ENCODE measurements at places on chromosomes 13 and 19.

- no peak for DNase-seq
These were observed 15.9 kb downstream of the NHLRC3 start for GRCh38 chr13:39054112-39054511.

DNA sequence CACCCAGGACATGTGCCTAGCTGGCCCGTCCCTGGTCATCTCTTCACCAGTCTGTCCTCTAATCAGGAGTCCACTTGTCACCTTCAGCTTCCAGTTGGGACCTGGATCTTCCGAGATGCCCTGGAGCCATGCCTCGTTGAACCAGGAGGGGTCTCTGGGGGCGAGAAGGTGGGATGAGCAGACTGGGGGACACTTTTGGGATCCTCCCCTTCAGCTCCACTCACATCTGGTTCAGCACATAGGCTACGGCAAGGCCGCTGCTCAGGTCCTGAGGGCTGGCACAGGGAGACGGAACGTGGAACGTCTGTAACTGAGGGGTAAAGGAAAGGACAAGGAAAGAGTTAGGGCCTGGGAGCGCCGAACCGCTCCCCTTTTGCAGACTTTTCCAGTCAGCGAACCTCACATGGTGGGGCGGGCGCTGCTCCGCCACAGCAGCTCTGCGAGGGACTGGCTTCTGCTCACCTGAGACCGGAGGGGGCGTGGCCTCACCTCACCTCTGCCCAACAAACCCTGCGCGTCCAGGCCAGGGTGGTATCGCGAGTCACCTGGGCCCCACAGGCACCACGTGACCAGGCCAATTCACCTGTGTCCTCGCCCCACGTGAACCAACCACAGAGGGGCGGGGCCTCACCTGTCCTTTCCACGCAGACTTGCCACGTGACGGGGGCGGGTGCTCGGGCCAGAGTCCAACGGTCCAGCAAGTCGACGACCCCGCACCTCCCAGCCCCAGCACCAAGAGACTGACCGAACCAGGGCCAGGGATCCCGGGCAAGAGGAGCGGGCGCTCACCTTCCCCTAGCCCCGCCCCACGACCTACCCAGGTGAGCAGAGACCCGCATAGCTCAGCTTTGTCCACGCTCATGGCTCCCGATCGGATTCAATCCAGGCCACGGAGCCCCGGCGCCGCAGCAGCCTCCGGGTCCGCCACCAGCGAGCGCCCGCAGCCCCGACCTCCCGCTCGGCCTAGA lies at the start of gene HOOK2:
HOOK2 (minus strand) TSS at position 965 of the 968 bp plus-strand sequence; CDS start at position 862, 103 bp downstream.
- peak; percentile 94 for DNase-seq

DNA sequence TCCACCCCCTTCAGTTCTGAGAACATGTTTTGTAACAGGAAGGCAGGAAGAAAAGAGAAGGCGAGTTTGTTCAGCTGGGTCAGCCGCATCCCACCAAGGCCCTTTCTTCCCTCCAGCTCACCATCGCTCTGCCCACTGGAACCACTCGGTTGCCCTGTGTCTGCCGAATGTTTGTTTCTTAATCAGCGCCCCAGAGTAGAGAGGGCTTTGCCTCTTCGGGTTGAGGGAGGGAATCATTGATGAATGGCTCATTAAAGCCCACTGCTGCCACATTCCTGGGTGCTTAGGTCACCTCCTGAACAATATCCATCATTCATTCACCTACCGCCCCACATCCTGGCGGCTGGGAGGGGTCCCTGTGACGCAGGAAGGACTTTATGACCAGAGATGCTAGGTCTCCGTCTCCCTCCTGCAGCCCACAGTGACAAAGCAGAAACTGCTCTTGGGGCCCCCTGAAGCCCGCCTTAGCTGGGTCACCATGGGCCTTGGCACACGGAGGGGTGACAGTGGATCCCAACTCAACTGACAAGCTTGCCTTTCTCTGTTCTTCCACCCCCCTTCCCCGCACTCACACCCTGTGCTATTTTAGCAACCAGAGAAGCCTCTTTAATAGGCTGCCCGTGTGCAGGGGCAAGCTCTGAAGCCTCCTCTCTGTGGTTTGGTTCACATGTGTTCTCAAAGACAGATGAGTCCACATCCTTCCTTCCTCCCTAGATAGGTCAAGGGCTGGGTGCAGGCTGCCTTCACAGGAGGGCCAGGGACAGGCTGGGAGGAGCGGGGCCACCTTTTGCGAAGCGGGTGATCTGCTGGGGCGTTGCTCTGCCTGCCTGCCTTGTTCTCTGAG lies 46.2 kb downstream of the ACTN4 start:
- no peak for DNase-seq

DNA sequence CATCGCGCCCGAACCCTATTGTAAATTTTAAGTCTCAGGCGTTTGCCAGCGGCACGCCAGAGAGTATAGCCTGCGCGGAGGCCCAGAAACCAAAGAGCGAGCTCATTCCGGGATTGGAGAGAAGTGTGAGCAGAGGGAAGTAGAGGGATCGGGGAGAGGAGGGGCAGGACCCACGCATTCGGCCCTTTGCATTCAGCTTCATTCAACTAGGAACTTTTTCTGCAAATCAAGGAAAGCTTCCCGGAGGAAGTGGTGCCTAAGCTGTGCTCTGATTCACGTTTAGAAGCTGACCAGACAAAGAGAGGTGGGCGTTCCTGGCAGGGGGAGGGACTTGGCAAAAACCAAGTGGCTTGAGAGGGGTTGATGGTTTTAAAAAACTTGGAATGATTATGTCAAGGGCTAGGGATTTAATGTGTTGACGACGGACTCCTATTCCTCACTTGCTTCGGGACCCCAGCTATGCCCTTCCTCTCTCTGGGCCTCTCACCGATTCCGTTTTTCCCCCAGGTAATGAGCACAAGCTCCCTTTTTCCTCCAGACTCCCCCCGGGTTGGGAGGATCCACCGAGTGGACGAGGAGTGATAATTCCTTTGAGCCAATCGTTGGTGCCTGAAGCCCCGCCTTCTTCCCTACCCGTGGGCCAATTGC lies 811 bp upstream of the PRMT1 start:
- peak; percentile 97 for DNase-seq

- DNase-seq = no peak
These were observed 260.8 kb downstream of the DNAJC15 start for GRCh38 chr13:43284162-43284561.

GRCh38 chr13:113509989-113510388 lies 19.5 kb upstream of the DCUN1D2 start:
- no peak for DNase-seq

DNA sequence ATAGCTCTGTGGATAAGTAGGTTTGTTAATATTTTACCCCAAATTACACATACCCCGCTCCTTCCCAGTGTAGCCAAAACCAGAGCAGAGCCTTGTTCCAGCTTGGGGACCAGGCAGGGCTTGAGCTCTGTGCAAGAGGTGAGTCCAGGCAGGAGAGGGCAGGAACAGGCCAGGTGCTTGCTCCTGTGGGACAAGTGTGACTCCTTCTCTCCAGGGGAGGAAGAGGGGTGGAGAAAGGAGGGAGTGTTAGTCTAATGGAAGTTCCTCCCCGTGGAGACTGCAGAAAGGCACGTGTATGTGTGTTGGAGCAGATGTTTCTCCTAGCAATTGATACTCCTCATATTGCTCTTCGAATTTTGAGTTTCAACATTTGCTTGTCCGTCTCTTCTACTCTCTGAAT lies 201.0 kb downstream of the FGF9 start:
- no peak for DNase-seq

DNA sequence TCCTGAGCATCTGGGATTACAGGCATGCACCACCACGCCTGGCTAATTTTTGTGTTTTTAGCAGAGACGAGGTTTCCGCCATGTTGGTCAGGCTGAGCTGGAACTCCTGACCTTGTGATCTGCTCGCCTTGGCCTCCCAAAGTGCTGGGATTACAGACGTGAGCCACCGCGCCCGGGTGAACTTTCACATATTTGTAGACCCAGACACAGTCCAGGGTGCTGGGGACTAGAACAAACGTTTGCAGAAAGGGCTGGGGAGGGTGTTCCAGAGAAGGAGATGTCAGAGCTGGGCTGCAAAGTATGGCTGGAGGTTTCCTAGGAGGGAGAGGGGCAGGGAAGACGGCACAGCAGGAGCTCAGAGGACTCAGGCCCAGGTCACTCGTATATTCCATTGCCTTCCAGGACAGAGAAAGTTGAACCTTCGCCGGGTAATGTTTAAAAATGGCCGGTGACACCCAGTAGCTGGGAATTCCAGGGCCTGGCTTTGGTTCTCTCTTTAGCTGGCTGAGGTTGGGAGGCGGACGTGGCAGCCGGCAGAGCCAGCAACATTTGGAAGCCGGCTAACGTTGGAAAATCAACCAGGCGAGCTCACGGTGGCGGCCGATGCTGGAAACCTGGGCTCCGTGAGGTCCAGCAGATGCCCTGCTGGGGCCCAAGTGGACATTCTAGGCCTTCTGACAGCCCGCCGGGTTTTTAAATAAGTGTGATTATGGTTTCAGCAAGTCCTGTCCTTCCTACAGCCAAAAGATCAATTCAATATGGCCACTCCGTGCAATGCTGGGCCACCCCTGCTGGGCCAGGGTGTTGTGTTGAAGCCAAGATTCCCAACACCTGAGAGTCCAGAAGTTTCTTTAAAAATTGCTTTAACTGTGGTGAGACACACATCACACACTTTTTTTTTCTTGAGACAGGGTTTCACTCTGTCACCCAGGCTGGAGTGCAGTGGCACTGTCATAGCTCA lies 41.5 kb downstream of the NFIC start:
- DNase-seq = no peak

GRCh38 chr19:16915734-16916133 lies 26.9 kb downstream of the F2RL3 start:
- DNase-seq = no peak

DNA sequence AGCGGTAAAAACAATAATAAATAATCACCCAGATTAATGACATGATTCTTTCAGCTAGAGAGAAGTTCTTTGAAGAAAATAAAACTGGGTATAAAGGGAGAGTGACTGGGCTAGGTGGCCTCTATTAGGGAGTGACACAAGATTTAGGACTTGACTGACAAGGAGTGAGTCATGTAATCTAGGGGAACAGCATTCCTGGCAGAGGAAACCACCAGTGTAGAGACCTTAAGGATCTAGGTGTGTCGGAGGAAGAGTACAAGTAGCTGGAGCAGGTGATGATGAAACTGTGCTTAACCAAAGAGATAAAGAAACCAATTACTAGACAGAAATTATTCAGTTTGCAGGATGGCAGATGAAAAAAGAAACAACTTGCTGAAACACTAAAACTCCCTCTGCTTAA lies 248.0 kb downstream of the RFC3 start:
- no peak for DNase-seq

- peak; percentile 83 for DNase-seq
These were observed 113.6 kb upstream of the PCDH9 start for GRCh38 chr13:67343777-67344176.

DNA sequence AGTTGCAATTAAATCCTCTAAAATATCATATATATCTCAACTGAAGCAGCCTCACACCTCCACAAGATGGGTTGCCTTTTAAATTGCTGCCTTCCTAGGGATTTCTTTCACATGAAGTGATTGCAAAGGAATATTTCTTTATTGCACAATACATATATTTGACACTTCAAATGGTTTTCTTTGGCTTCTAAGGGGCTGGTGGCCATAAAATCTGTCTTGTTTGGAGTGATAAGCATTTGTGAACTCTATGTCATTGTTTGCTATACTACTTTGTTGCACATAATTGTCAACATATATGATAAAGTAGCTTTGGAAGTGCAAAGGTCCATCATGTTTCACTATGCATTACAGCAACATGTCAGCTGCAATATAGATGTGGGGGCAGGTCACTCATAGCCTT lies 2380.9 kb downstream of the PCDH9 start:
- no peak for DNase-seq

DNA sequence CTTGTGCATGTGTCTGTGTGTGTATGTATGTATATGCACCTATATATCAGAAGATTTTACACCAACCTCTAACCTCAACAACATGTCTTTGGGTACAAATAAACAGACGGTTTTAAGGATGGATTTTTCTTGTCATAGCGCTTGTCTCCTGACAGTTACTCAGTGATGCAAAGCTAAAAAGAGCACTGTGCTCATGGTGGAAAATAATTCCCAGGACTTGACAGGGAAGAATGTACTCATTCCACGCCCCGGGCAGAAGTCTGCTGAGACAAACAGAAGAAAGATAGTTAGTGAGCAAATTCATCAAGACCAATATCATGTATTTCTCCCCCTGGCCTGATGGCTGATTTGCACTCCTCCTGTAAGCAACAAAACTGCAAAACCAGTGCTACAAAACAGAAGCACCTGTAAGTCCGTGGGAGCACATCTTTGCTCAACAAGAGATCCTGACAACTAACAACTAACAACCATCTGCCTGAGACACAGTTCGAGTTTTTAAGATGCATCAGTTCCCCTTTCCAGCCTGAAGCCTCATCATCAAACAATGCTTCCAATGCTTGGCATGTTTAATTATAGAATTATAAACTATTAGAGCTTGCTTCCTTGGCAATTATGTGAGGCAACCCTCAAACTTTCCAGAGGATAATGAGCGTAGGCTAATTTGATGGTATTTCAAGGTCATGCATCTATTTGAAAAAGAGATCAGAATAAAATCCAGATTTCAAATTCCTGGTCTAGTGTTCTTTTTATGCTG lies 812.7 kb upstream of the MIR17HG start:
- no peak for DNase-seq

- no peak for DNase-seq
These were observed 21.1 kb downstream of the ZNF473 start for GRCh38 chr19:50046649-50047503.

GRCh38 chr19:38975214-38975860 lies at the start of gene FBXO17:
TSS of gene FBXO17 (minus strand) at chr19:38975742. CDS start at chr19:38950319, 25,423 bp downstream.
- DNase-seq = no peak

GRCh38 chr13:69331245-69331644 lies 776.4 kb upstream of the ATXN8OS start:
- no peak for DNase-seq

- DNase-seq = peak; percentile 27
These were observed 427 bp downstream of the RTBDN start for GRCh38 chr19:12833738-12834565.

DNA sequence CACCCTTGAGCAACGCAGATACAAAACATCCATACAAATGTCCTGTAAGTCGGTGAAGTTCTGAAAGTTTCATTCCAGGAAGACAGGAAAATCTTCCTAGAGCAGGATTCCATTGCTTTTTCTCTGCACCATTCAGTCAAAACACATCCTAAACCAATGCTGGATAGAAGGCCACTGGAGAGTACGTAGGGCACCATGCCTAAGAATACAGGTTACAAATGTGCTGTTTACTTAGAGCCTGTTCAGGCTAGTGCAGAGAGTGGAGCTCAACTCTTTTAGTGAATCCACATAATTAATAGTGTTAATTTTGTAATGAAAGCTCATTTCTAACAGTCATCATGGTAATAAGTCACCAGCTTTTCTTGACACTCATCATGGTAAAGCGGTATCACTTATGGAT lies 187.6 kb downstream of the NHLRC3 start:
- DNase-seq = no peak
